ENCODE measurements at places on chromosomes 2 and 18.

DNA sequence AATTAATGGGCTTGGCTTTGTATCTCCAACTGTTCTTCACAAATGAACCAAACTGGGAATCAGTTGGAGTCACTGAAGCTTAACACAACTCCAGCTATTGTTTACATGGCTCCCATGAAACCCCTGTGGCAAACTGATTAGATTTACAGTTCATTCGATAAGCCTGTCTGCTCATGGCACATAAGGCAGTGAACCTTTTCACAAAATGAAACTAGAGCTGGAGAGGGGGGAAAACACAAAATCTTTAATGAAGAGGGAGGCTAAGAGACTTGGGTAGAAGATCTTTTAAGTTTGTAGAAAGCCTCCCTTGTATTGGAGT lies 11.6 kb upstream of the ITGA6 start:
- no peak for DNase-seq

GRCh38 chr2:8232871-8233270 lies 449.0 kb upstream of the ID2 start:
- no peak for DNase-seq

- DNase-seq: no peak
These were observed 59.5 kb upstream of the PPM1B start for GRCh38 chr2:44109166-44109565.

DNA sequence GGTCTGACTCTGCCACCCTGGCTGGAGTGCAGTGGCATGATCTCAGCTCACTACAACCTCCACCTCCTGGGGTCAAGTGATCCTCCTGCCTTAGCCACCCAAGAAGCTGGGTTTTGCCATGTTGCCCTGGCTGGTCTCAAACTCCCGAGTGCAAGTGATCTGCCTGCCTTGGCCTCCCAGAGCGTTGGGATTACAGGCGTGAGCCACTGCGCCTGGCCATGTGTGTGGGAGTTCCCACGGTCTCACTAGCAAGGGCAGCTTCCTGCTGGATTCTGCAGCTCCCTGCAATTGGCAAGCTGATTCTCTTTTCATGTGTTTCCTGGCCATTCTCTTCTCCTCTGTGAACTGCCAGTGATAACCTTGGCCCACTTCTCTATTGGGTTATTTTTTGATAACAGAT lies 84.0 kb downstream of the USP40 start:
- DNase-seq: no peak

GRCh38 chr2:218781691-218782527 lies at the start of gene CYP27A1:
CYP27A1 (plus strand) TSS chr2:218782147; CDS start chr2:218782183, 36 bp downstream.
- DNase-seq: peak; percentile 78

DNA sequence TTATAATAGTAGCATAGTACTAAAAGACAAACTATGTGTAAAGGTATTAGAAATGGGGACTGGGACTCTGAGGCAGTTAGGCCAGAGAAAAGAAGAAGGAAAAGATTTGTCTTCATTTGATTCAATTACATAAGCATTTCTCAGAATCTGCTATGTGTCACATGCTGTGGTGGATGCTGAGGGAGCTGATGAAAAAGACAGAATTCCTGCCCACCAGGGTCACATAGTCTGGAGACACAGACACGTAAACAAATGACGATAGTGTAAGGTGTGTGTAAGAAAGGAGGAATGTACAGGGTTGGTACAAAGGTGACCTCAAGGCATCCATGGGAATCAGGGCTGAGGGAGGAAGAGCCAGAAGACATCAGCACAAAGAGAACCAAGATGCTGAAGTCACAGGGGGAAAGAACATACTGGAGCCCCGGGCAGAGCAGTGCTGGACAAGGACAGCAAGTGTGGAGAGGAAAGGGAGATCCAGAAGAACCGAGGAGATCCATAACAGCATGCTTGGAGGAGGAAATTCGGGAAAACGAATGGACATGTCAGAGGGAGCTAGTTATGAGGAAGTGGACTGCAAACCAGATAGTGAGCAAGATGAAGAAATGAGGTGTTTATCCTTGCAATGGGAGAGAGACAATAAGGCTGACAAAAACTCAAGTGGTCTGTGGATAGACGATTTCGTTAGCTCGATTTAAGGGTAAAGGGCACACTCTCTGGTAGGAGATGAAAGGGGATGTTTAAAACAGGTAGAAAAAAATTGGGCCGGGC lies 1.2 kb upstream of the MAPRE3 start:
- no peak for DNase-seq

GRCh38 chr2:157327621-157328500 lies 2.2 kb upstream of the ERMN start:
- peak; percentile 95 for DNase-seq

DNA sequence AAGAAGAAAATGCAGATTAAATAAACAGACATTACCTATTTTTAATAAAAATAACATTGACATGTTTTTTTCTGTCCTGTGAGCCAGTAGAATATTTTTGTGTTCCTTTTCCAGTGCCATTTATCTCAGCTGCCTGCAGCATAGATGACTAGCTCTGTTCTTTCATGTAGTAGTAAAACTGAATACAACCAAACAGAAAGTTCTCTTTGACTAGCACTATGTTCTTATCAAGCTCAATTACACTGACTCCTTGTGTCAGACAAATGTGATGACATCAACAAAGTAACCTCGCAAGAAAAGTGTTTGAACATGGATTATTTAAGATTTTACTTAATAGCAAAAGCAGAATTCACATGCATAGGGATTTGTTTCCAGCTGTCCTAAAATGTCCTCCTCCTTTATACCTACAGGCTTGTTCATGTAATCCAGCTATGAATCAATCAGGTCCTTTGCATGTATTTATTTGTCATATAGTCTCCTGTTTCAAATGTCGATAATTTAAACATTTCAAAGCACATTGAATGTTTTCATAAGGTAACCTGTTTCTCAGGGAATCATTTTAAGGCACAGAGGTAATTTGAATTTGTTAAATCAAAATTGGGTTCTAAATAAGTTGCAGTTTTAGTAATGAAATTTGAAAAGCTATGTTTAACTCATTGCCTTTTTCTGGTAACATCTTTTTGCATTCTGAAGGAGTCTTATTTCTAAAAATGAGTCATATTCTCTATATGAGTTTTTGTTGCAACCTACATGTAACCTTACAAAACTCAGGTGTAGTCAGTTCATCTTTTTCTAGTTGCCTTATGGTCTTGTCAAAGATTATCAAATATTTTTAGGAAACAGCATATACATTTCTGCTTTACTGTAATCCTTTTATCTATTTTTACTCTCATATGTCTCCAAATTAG lies 215.3 kb upstream of the GULP1 start:
- no peak for DNase-seq

DNA sequence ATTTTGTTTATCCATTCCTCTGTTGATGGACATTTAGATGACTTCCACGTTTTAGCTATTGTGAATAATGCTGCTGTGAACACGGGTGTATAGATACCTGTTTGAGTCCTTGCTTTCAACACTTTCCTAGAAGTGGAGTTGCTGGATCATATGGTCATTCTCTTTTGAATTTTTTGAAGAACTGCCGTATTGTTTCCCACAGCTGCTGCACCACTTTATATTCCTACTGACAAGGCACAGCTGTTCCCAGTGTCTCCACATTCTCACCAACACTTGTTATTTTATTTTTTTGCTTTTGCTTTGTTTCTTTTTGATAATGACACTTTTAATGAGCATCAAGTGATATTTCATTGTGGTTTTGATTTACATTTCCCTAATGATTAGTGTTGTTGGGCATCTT lies 41.4 kb upstream of the KCNJ13 start:
- no peak for DNase-seq

- no peak for DNase-seq
These were observed 192.5 kb downstream of the CDH7 start for GRCh38 chr18:65943268-65943667.

DNA sequence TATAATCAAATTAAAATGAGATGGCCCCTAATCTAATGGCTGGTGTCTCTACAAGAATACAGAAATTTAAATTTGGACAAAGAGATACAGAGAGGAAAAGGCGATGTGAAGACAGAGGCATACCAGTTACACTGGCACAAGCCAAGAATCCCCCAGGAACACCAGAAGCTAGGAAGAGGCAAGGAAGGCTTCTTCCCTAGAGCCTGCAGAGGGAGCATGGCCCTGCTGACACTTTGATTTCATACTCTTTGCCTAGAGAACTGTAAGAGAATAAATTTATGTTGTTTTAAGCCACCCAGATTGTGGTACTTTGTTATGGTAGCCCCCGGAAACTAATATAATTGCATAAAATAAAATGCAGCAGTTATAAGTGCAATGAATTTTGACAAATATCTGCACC lies 671.4 kb downstream of the MBD2 start:
- DNase-seq: no peak

DNA sequence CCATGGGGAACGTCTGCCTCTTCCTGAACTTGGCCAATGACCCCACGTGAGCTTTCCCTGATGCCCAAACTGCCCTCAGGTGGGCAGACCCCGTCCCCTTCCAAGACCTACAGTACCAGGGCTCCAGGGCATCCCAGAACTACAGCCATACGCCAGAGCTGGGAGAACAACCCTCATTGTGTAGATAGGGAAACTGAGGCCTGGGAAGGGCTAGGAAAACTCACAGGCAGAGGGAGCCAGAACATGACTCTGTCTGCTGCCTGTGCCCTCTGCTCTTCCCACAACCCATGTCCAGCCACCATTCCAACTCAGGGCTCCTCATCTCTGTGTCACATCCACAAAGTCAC lies 16.8 kb upstream of the ANKRD53 start:
- no peak for DNase-seq

DNA sequence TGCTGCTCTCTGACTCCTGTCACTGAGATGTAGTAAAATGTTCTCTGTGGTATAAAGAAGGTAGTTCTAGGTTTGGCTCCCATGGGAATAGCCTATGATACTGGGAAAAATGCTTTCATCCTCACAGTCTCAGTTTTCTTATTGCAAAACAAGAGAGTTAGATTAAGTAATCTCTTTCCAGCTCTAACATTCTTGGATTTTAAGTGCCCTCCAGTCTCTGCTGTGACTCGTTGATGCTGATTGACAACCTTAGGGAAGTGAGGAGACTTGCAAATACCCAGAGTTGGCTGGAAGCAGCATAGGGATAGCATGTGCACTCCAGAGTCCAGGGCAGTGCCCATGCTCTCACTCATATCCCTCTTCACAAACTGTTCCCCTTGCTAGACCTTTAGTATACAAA lies 534.9 kb downstream of the SLC4A3 start:
- no peak for DNase-seq

DNA sequence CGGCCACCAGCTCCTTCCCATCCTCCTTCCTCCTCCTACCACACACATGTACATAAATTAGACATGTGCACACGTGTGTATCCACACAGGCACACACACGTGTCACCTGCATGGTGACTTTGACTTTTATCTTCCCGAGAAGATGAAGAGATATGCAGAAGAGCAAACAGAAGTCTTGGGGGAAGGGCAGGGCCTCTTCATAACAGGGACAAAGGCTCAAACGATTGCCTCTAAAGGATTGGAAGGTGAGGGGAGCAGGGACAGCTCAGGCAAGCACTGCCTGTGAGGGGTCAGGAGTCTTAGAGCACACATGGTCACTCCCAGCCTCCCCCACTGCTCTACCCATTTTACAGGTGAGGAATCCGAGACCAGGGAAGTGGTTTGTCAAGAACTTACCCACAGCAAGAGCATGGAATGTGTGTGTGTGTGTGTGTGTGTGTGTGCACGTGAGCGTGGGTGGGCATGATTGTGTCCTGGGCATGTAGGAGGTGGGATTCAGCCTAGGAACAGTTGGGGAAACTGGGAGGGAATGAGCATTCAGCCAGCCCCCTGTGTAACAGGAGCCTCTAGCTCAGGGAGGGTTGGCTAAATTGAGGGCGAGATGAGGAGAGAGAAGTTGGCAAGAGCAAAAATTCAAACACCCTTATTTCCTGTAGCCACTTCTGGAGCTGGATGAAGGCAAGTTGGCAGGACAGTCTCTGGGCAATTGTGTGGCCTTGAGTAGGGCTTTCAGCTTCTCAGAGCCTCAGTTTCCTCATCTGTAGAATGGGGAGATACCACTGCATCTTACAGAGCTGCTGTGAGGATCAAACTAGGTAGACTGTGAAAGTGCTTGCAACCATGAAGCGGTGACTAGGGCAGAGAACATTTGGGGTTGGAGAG lies 24.2 kb downstream of the CIB4 start:
- no peak for DNase-seq

DNA sequence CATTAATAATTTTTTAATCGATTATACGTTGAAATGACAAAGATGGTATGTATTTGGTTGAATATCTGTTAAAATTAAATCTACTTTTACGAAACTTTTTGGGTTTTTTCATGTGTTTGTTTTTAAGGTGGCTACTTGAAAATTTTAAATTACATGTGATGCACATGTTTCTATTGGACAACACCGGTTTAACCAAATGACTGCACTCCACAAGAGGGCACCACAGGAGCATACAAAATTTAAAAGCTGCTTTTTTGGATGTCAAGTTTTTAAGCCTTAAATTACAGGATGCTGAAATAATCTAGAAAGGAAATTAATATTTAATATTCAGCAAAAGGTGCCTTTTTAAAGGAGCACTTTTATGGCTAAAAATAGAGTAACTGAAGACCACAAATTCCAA lies 98.7 kb downstream of the ACVR1 start:
- peak; percentile 51 for DNase-seq

DNA sequence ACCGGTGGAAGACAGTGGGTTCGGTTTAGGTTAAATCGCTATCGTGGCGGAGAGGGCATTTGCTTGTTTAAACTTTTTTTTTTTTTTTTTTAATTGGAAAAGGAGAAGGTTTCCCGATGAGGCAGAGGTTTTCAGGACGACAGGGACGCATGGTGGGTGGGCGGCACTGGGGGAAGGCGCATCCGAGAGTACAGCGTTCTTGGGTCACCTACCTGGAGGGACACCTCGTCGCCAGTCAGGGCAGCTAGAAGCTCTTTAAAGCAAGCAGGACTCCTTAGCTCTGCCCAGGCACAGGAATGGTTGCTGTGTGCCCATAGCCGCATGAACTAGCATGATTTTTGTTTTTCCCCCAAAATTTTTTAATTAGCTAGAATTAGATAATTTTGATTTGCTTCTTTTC lies 437 bp downstream of the LDLRAD4 start:
- DNase-seq: no peak

GRCh38 chr18:26919627-26920026 lies 54.1 kb upstream of the AQP4 start:
- DNase-seq: no peak

GRCh38 chr2:120856421-120856862 lies 120.8 kb downstream of the GLI2 start:
- no peak for DNase-seq

GRCh38 chr18:10760986-10761385 lies 235.2 kb downstream of the NAPG start:
- no peak for DNase-seq

- DNase-seq: no peak
These were observed 9.5 kb downstream of the UGT1A6 start for GRCh38 chr2:233702238-233702637.

All from globus pallidus (tissue), 1 donor.